ENCODE measurements at places on chromosomes 4 and X.
A peak's percentile ranks its signal among the peaks of the same experiment; 100 is the strongest.

- no peak for DNase-seq
Measured at GRCh38 chrX:925094-925493, 287.4 kb downstream of the CRLF2 start.

DNA sequence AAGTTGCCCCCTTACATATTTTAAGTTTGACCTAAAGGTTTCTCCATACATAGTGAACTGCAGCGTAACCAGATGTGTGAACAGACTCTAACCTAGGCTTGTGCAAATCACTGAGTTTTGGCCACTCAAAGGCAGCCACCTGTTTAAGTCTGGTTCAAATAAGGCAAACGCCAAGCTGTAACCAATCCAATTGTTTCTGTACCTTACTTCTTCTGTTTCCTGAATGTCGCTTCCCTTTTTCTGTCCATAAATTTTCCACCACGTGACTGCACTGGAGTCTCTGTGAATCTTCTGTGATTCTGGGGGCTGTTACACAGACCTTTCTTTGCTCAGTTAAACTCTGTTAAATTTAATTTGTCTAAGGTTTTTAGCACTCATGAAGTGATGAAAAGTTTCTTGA is 618.8 kb downstream of the GLUD2 start:
- no peak for DNase-seq

GRCh38 chr4:107896646-107897045 is 34.7 kb upstream of the CYP2U1 start:
- no peak for DNase-seq

DNA sequence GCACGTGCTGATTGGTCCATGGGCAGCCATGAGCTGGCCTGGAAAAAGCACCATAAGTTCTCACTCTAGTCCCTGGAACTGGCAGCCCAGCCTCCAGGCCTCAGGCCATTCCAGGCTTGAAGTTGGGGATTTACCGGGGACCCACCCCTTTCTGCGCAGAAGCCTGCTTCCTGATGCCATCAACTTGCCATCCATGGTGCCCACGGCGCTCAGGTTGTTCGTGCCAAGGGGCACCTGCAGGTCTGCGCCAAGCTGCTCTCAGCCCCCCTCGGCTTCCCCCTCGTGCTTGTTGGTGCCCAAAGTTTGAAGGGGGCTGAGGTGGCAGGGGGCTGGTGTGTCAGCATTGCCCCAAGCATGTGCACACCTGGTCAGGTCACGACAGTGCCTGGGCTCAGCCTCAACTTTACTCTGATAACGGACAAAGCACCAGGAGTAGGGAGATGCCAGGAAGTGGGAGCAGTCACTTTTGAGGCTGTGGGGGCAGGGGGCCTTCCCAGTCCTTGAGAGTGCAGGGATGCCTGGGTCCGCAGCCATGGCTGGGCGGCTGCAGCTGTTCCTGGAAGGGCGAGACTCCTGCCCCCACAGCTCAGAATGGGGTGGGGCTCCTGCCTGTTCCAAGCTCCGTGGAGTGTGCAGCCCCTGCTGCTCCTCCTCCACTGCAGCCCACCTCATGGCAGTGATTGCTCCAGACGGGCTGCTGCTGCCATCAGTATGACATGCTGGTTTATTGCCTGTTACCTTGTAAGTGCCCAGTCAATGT is 24.9 kb downstream of the DCUN1D4 start:
- DNase-seq = no peak

DNA sequence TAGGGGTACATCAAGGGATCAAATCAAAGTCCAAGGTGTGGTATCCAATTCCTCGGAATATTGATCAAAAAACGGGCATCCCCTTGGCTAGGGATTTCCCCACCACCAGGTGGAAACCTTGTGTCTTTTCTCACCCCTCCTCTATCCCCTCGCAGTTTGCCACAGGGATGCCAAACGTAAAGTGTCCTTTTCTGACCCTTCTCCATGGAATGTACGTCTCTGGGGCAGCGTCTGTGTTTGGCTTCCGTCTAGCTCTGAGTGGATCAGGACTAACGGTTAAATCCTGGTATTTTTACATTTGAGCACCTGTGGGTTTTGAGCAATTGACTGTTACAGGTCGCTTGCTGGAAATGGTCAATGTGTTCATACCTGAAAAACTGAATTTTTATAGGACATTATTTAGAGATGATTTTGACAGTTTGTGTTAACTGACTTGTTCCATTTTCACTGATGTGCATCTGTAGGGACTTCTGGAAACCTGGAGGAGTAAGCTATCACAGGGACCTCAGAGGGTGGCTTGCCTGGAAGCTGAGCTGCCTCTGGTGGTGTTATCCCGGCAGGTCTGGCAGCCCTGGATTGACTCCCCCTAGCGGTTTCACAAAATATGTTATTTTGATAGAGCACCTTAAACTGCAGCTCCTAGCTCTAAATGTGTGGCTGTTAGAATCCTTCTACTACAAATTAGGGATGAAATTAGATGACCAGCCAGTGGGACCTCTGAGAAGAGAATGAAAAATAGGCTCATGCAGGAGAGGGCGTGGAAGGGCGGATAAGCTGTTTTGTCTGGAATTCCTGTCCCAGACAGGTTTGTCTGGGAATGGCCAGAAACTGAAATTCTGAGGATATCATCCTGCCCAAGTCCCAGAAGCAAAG is 8.8 kb upstream of the MGST2 start:
- DNase-seq = peak; percentile 85

GRCh38 chr4:159455675-159456237 is 352.9 kb downstream of the RAPGEF2 start:
- DNase-seq = no peak

GRCh38 chr4:156792462-156793085 is 179.0 kb downstream of the PDGFC start:
- DNase-seq = no peak

DNA sequence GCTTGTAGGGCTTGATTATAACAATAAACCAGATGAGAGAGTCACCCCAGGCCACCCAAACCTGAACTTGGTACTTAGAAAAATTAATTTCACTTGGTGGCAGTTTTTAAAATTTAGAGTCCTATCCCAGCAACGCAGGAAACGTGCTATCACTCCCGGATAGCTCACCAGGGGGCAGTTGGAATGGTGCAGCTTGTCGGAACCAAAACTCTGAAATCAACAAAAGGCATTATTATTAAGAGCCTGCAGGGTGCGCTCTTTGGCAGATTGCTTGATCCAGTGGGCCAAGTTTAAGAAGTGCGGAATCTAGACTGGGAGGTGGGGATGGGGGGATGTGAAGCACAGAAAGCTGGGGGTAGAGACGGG is 2.4 kb downstream of the FRAS1 start:
- peak; percentile 88 for DNase-seq

- no peak for DNase-seq
Measured at GRCh38 chr4:36320117-36320896, 38.9 kb downstream of the DTHD1 start.

- peak; percentile 76 for DNase-seq
Measured at GRCh38 chrX:48958635-48959094, 1.3 kb upstream of the OTUD5 start.

- DNase-seq = no peak
Measured at GRCh38 chrX:148915474-148915873, 415.1 kb downstream of the AFF2 start.

DNA sequence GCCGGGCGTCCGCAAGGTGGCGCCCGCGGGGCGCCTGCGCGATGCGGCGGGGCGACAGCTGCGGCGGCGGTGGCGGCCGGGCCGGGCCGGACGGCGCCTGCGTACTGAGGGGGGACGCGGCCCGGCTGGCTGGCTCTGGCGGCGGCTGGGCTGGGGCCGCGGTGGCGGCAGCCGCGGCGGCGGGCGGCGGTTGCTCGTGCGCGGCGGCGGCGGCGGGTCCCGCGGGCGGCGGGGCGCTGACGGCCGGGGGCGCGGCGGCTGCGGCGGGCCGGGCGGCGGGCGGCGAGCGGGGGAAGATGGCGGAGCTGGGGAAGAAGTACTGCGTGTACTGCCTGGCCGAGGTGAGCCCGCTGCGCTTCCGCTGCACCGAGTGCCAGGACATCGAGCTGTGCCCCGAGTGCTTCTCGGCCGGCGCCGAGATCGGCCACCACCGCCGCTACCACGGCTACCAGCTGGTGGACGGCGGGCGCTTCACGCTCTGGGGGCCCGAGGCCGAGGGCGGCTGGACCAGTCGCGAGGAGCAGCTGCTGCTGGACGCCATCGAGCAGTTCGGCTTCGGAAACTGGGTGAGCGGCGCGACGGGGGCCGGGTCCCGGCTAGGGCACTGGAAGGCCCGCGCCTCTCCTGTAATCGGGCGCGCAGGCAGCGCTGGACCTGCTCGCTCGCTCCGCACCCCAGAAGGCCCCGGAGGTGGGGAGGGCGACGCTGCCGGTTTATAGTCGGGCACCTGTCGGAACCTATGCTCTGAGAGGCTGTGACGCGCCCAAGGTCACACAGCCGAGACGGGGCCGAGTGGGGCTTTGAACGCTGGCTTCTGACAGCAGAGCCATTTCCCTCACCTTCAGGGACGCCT is at the start of gene TADA2B:
TADA2B (plus strand) TSS at position 89 of the 853 bp plus-strand sequence; CDS start at position 297, 208 bp downstream.
- DNase-seq = peak; percentile 76

DNA sequence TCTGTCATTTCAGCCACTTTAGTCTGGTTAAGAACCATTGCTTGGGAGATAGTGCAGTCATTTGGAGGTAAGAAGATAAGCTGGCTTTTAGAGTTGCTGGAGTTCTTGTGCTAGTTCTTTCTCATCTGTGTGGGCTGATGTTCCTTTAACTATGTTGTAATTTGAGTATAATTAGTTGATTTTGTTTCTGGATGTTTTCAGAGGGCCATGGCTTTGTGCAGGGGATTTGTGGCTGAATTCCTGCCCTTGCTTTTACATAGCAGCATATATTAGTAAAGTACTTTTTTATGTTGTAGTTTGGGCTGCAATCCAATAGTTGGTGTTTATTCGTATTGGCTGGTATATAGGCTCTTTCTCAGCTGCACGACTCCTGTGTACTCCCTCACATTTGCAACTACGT is 339.6 kb downstream of the ANKRD50 start:
- DNase-seq = no peak

DNA sequence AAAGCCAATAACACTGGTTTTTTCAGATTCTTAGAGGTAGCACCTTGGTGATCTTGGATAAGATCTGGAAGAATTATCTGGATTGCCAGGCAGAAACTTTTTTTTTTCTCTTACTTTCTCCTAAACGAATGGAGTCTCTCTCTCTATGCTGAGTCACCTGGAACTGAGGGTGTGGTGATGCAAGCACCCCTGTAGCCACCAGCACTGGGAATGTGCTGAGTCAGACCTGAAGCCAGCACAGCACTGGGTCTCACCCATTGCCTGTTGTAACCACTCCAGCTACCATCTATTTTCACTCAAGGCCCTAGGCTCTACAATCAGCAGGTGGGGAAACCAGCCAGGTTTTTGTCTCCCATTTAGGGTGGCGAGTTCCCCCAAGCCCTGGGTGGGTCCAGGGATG is 923.8 kb downstream of the RAPGEF2 start:
- peak; percentile 87 for DNase-seq

DNA sequence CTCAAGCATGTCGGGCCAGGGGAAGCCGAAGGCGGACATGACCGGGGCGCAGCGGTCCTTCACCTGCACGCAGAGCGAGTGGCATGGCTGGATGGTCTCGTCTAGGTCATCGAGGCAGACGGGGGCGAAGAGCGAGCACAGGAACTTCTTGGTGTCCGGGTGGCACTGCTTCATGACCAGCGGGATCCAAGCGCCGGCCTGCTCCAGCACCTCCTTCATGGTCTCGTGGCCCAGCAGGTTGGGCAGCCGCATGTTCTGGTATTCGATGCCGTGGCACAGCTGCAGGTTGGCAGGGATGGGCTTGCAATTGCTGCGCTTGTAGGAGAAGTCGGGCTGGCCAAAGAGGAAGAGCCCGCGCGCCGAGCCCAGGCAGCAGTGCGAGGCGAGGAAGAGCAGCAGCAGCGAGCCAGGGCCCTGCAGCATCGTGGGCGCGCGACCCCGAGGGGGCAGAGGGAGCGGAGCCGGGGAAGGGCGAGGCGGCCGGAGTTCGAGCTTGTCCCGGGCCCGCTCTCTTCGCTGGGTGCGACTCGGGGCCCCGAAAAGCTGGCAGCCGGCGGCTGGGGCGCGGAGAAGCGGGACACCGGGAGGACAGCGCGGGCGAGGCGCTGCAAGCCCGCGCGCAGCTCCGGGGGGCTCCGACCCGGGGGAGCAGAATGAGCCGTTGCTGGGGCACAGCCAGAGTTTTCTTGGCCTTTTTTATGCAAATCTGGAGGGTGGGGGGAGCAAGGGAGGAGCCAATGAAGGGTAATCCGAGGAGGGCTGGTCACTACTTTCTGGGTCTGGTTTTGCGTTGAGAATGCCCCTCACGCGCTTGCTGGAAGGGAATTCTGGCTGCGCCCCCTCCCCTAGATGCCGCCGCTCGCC is at the start of gene SFRP2:
SFRP2 (minus strand) TSS at position 671 of the 864 bp plus-strand sequence; CDS start at position 423, 248 bp downstream.
- peak; percentile 77 for DNase-seq

GRCh38 chr4:109406337-109406931 is 27.2 kb upstream of the SEC24B start:
- no peak for DNase-seq

DNA sequence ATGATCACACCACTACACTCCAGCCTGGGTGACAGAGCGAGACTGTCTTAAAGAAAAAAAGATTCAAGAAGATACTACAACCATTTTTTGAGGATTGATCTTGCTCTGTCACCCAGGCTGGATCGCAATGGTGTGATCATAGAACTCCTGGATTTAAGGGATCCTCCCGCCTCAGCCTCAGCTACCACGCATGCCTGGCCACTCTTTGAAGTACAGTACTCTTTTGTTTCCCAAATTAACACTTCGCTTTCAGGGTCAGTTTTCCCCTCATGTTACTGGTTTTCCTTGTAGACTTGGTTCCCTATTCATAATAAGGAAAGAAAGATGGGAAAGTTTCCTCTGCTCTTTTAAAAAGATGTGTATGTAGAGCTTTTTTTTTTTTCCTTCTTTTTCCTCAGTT is 34.3 kb downstream of the FHIP1A start:
- DNase-seq = no peak

GRCh38 chr4:172270397-172270796 is 457.2 kb downstream of the GALNTL6 start:
- no peak for DNase-seq

DNA sequence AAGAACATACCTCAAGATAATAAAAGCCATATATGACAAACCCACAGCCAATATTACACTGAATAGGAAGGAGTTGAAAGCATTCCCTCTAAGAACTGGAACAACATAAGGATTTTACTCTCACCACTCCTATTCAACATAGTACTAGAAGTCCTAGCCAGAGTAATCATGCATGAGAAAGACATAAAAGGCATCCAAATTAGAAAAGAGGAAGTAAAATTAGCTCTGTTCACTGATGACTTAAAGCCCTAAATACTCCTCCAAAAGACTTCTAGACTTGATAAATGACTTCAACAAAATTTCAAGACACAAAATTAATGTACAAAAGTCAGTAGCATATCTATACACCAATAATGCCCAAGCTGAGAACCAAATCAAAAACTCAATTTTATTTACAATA is 235.7 kb downstream of the NKX6-1 start:
- no peak for DNase-seq

DNA sequence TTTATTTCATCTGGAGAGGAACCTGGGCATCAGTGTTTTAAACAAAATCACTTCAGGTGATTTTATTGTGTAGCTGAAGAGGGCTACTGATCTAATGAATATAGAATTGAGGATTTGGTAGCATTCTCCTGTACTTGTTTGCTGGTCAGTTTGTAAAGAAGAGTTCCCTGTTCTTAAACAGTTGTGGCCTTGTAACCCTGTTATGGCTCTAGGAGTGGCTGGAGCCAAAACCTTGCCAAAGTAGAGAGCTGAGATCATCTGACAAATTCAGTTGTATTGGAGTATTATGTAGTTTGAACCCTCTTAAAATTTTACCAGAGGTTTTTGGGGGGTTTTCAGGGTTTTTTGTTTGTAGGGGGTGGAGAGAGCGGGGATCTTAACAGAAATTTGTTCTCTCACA is 36.5 kb downstream of the USP9X start:
- no peak for DNase-seq

- no peak for DNase-seq
Measured at GRCh38 chr4:3121596-3121995, 47.1 kb downstream of the HTT start.

Data from islet precursor cell (in vitro differentiated cells).